ENCODE measurements at places on chromosomes 3 and 15.
A peak's percentile ranks its signal among the peaks of the same experiment; 100 is the strongest.

GRCh38 chr3:102099913-102100312, 250.6 kb downstream of the NFKBIZ start:
- DNase-seq: no peak

- DNase-seq: no peak
These were observed 1018.0 kb downstream of the NTRK3 start for GRCh38 chr15:87238451-87239068.

DNA sequence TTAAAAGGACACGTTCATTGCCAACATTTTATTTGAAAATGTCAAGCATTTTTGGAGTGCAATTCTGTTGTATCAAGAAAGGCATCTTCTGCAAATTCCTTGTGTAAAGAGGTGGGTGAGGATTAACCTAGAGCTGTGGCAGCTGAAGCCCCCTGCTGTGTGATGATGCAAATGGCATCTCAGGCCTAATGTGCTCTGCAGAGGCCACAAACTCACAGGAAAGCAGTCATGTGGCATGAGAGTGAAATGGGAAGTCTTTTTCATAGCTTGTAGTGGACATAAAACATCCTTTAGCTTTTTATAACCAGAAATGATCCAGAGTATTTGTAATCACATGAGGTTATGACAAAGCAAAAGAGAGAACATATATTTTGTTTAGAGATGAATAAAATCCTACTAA, 6.4 kb downstream of the CADM2 start:
- DNase-seq: peak; percentile 40

DNA sequence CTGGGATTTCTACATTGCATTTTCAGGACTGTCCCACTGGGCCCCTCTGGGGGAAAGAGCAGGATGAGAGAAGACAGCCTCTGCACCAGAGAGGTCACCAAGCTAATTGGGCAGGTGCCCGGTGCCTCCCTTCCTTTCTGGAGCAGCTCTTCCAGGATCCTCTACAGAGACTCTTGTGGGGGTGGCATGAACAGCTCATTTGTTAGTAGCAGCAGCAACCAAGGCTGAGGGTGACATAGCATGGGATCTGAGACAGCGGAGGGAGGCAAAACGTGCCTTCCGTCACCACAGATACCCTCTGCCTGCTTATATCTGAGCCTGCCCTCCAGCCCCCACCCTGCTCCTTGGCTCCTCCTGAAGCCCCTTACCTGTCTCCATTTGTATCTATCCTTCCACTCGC, 83.1 kb upstream of the OXTR start:
- no peak for DNase-seq

DNA sequence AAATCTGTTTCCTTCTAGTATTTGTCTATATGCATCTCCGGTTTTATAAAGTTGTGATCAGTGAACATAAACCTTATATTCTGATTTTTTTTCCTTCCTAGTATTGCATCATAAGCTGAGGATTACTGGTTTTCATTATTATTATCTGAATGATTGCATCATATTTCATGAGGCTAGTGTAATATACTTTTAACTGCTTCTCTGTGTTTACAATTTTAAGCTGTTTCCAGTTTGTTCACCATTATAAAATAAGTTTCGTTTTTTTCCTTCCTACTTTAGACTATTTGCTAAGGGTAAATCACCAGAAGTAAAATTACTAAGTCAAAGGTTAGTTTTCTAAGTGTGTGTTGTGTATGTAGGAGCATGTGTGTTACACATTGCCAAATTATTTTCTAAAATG, 20.2 kb downstream of the SEMA6D start:
- DNase-seq: no peak

GRCh38 chr3:193903966-193904365, 232.0 kb upstream of the HES1 start:
- no peak for DNase-seq

DNA sequence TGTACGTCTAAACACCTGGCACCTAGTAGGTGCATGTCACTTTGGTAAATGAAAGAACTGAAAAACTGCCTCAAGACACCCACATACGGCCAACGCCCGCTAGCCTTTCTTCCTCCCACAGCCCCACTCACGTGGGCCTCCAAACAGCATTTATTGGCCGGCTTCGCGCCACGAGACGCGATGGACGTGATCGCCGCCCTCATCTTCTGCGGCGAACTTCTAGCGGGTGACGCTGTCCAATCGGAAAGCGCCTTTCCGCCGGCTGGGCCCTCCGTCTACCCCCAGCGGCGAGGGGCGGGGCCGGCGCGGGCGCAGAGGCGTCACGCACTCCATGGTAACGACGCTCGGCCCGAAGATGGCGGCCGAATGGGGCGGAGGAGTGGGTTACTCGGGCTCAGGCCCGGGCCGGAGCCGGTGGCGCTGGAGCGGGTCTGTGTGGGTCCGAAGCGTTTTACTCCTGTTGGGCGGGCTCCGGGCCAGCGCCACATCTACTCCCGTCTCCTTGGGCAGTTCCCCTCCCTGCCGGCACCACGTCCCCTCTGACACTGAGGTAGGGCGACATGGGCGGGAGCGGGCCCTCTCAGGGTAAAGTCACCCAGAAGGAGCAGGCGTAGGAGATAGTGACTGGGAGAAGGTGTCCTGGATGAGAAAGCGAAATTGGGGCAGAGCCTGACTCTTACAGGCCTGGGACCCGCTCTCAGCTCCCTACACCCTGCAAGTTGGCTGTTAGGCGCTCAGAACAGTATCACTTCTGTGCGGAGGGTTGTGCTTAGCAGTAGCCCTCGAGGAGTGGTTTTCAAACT, at the start of gene LMLN:
TSS of gene LMLN (plus strand) at position 327 of the 803 bp plus-strand sequence. CDS start at position 356, 29 bp downstream.
- DNase-seq: peak; percentile 92

GRCh38 chr3:193240850-193241706, at the start of gene PLAAT1:
PLAAT1 (plus strand) TSS chr3:193241222; CDS start chr3:193255651, 14,429 bp downstream.
- peak; percentile 60 for DNase-seq

DNA sequence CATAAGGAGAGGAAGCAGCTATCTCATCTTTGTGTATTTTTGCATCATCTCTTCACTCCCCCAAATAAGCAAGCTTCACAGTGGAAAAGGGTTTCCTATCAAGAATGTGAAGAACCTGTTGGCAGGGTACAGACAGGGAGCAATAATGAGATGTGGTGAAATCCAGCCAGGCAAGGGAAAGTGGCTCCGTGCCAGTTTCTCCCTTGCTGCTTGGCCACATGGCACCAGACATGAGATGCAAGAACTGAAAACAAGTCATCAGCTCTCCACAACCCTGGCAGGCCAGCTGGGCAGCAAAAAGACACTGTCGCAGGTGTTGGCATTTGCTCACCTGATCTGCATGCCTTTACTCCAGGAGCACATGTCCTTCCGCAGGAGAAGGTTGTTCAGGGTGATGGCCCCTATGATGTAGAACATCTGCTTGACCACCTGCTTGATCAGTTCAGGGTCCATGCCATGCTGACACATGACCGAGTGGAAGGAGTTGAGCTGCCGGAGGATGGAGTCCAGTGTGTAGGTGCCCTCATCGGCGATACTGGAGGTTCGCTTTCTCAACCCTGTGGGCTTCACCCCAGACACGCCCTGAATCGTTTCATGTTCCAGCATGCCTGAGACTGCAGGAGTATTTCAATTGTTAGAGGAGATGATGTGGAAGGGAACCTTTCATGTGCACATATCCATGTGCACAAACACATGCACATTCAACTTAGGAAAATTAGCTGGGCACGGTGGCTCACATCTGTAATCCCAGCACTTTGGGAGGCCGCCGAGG, 23.3 kb upstream of the MYO5C start:
- DNase-seq: no peak

DNA sequence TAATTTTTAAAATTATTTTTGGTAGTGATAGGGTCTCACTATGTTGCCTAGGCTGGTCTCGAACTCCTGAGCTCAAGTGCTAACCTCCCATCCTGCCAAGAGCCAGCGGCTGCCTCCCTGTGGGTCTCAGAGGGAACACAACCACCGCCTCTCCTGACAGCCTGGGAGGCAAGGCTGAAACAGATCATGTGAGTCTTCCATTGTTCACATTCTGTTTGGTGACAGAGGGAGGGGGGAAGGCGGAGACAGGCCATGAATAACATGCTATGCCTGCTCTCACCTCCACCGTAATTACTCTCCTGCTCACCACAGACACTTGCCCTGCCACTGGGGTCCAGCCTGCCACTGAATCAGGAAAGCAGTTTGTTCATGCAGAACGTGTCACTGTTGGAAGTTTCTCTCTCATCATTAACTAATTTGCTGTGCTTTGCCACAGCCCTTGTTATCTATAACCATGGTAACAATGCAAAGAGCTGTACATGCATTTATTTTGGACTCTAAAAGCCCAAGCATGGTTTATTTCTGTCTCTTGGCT, 78.4 kb upstream of the RASGRF1 start:
- peak; percentile 71 for DNase-seq

DNA sequence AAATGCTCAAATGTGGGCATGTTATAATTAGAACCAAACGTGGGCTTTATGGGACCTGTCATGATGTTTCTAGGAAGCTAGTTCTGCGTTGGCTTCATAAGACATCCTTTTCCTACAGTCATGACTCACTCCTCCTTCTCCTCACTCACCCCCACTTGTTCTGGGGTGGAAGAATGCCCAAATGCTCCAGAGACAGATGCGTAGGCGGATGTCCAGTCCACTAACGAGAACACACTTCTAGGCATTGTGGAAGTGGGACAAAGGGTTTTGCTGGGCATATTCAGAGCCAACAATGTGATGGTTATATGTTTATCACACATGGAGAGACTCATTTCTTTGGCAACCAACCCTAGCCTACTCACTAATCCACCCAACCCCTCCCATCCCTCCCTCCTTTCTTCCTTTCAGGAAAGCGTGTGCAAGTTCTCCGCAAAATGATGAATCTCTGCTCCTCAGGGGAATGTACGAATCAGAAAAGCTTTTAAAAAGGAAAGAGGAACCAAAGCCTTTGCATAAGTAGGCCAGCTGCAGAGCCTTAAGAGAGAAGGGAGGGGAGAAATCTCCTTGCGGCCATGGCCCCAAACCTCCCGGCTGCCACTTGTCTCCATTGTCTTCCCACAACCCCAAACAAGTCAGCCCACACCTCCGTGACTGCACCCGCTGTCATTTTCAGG, 123.0 kb upstream of the SPRED1 start:
- peak; percentile 83 for DNase-seq

- DNase-seq: no peak
These were observed 20.2 kb downstream of the ARNT2 start for GRCh38 chr15:80424381-80424780.

- DNase-seq: no peak
These were observed 5.9 kb downstream of the PBRM1 start for GRCh38 chr3:52679811-52680210.

DNA sequence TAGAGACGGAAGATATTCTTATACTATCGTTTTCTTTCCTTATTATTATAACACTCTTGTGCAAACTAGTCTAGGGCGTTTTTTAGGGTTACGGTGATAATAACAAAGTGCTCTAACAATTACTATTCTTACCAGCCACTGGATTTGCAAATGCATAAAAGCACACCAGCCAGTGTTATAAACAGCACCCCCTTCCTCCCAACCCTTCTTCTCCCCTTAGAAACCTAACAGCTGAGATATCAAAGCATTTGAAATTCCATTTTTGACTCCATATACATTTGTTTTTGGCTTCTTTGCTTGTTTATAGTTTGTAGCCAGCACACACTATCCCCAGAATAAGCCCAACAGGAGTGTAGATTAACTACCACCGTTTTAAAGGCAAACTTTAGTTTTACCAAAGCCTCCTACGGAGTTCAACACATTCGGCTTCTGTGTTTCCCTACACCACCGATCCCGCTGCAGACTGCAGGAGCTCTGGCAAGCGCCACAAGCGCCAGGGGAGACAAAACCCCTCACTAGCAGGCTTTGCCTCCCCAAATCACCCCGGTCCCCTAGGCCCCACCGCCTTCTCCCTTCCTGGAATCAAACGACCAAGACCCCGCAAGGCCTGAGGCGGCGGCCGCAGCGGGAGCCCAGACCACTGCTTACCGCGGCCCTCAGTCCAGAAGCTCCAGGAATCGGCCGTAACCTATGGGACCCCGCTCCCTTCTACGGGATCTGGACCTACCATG, 461 bp downstream of the COPB2 start:
- DNase-seq: no peak

DNA sequence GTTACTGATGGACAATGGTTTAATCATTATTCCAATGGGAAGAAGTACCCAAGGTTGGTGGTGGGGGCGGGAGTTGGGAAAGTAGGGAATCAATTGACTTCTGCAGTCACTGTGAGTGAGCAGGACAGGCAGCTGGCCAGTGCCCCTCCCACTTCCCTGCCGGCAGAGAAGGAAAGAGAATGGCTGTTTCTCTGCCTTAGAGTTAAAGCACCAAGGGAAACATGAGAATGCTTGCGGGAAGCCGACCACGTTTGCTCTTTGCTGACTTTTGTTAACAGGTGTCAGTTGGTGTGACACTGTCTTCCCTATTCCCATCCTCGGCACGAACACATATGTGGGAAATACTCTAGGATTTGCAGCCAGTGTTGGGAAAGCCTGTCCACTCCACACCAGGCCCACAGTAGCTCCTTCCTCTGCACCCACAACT, 33.5 kb upstream of the MFSD1 start:
- no peak for DNase-seq

- no peak for DNase-seq
These were observed 28.3 kb downstream of the TSEN2 start for GRCh38 chr3:12512534-12513118.

- DNase-seq: no peak
These were observed 736 bp downstream of the ARHGEF26 start for GRCh38 chr3:154121701-154122551.

DNA sequence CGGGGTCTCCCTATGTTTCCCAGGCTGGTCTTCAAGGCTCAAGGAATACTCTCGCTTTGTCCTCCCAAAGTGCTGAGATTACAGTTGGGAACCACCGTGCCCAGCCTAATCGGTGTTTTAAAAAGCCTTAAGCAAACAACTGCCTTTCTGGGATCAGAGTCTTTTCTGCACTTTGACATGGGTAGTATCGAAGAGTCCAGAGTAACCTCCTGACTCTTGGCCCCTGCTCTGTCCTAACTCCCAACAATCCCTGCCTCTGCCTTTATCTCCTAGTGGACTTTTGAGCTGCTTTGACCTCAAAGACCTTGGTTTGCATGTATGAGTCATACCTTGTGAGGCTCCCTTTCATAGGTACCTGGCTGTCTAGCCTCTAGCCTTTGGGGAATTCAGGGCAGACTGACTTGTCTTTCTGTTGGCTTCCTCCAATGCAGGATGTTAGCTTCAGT, 21.0 kb upstream of the HACD2 start:
- no peak for DNase-seq

All from nucleus accumbens (tissue), 56 donors.